ENCODE measurements at places on chromosomes 16 and 17.

- no peak for DNase-seq
Measured at GRCh38 chr17:17693253-17694168, 12.3 kb downstream of the RAI1 start.

DNA sequence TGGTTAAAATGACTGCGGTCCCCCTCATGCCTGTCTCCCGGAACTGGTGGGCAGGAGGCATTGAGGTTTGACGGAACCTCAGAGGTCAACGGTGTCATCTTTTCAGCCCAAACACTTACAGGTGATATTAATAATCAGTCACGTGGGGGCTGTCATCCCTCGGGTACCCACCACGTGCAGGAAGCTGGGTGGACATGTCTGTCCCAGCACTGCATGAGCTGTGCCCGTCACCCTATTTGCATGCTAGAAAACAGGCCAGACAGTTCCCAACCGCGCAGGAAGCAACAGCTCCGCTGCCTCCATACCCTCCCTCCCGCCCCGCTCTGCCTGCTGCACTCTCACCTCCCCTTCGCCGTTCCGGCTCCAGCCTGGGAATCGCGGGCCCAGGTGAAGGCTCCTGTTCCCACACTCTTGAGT lies 1.4 kb downstream of the SYNGR3 start:
- DNase-seq: no peak

DNA sequence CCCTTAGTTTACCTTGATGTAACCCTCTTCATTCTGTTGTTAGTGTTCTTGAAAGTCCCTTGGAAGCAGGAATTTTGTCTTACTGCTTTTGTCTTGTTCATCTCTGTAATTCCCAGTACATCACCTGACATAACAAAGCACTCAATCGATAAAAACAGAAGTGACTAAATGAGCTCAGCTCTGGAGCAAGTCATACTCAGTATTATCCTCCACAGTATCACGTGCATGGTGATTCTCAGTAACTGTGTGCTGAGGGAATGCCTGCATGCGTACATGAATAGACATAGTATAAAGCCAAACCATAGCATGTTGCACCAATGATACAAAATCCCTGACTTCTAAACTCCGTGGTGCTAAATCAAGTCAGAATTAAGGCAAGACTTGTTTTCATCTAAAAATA lies 7.2 kb downstream of the KRT38 start:
- DNase-seq: no peak

DNA sequence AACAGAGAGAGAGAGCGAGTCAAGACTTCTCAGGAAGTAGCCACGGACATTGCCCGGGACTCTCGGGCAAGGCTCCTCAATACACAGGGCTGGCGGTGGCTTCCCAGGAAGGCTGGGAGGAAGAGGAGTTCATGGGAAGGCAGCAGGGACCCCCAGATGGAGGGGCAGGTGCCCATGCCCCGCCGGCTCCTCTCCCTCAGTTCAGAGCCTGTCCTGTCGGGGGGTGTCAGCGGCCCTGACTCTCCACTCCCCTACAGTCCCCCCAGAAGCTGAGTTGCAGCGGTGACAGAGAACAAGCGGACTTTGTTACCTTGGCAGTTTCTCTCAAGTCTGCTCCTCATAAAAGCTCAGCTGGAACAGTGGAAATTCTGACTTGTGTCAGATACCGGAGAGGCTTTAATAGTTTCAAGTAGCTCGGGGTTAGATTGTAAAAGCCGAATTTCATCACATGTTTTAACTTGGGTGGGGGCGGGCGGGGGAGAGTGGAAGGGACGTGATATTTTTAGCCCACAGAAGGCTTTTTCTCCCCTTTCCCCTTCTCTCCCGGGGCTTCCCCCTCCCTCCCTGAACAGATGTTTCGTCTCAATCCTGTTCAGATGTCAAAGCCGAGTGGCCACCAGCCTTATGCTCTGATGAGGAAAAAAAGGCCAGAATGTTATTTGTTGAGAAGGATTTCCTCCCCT lies 65.2 kb downstream of the NKD1 start:
- no peak for DNase-seq

- DNase-seq: no peak
Measured at GRCh38 chr16:59305850-59306249, 571.7 kb upstream of the GOT2 start.
